ENCODE measurements at places on chromosomes 7 and 10.
A peak's percentile ranks its signal among the peaks of the same experiment; 100 is the strongest.

- no peak for DNase-seq
Observed at GRCh38 chr10:125102821-125103220, 57.5 kb downstream of the CTBP2 start.

- no peak for DNase-seq
Observed at GRCh38 chr7:33649476-33650441, 255.6 kb upstream of the BMPER start.

GRCh38 chr10:120103738-120104560, 211.4 kb downstream of the SEC23IP start:
- no peak for DNase-seq

- no peak for DNase-seq
Observed at GRCh38 chr7:157235357-157236333, 96.9 kb downstream of the UBE3C start.

GRCh38 chr10:12868229-12868628, 133.3 kb downstream of the CCDC3 start:
- DNase-seq: no peak

- no peak for DNase-seq
Observed at GRCh38 chr7:151307536-151307935, 34.1 kb upstream of the NUB1 start.

DNA sequence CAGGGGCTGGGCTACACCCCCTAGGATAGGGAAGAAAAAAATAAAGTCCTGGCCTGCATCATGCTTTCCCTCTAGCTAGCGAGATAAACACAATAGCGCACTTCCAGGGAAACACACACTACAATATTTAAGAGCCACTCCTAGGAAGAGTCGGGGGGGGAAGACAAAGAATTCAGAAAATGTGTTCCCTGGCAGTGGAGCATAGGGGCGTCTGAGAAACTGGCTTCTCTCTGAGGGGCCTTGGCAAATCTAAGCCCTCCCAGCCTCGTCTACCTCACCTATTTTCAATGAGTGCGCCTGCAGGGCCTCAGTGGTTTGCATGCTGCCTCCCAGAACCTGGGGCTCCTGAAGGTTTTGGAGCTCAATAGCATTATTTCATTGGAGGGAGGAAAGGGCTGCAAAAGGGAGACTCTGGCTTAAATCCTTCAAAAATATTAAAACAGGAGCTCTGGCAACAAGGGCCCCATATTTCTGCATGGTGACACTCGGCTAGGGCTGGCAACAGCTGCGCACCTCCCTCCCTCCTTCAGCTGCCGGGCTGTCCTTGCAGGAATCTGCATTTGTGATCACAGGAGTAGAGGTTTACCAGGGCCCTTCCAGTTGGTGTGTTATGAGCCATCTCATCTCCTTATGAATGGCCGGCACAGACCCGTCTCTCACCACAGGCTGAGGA, 10.8 kb downstream of the ANXA11 start:
- DNase-seq: no peak

DNA sequence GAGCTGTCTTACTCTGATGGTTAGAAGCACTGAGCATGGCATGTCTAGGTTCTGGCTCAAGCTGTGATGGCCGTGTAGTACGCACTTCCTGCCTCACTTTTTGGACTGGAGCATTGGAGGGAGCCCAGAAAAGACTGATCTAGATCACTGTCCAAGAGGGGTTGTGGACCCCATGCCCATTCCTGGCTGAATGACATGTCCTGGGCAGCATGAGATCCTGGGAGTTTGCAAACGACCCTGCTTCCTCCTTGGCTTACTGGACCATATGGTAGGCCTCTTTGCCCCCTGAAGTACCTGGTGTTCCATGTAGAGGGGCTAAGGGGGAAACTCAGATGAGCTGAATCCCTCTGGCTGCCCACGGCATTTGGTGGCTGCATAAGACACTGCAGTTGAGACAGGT, 36.7 kb downstream of the ARHGAP22 start:
- no peak for DNase-seq

- DNase-seq: no peak
Observed at GRCh38 chr7:101631224-101631714, 2.2 kb upstream of the MYL10 start.

DNA sequence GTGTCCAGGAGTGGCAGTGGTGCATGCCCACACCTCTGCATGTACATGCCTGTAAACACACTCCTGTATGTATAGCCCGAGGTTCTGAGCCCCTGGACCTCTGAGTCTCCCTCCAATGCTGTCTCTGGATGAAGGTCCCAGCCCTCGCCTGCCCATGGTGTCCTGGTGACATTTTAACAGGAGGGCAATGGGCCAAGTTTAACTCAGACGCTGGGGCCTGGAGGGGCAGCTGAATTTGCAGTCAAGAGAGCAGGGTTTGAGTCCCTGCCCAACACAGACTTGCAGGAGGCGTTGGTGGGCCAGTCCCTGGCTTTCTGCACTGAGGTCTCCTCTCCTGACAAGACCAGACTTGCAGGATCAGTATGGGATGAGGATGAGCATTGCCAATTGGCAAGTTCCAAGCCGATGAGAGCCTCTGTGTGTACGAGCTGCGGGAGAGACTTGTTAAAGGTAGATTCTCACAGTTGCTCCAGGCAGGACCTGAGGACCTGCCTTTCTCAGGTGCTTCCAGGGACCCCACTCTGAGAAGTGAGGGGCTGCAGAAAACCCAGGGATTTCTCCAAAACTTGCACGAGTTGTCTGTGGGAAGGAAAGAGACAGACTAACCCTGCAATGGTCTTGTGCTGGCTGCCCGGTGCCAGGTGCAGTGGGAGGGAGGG, 141.9 kb downstream of the ELFN1 start:
- DNase-seq: no peak

GRCh38 chr7:82965088-82966036, 197.3 kb downstream of the PCLO start:
- no peak for DNase-seq

DNA sequence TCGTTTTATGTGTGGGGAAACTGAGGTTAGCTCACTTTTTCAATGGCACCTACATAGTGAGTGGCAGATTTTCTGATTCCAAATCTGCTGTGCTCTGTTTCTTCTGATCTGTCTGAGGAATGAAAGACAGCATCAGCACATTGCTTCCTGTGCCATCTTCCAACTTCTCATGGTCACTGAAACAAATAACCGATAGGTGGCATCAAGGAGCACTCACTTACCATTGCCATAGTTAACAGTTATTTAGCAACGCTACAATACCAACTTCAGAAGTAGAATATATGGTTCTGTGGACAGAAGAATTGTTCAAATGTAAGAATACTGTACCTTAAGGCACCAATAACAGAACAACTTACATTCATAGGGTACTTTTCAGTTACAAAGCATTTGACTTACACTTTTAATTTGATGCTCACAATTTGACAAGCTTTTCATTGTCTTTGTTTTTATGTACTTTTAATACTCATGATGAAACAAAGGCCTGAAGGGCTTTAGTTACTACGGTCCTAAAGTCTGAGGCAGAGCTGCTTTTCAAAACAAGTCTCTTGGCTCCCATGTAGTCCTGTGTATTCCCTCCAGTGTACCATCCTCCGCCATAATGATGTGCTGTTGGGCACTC, 228.9 kb upstream of the TCF7L2 start:
- DNase-seq: no peak

DNA sequence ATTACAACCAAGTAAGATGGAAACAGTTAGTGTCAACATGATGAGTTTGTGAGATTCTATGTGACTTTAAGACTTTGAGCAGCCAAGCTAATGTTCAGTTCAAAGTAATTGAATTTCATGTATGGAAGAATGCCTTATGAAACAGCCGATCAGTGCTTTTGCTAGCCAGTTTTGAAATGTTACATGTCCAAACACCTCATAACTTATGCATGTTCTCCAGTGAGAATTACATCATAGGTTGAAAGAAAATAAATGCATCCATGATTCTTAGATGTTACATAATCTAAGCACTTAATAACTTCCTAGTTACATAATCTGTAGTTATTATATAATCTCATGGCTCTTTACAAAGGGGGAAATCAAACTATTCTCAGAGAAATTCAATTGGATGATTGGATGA, 211.3 kb downstream of the BICC1 start:
- DNase-seq: no peak

GRCh38 chr10:107072786-107073185, 91.7 kb downstream of the SORCS1 start:
- DNase-seq: no peak

DNA sequence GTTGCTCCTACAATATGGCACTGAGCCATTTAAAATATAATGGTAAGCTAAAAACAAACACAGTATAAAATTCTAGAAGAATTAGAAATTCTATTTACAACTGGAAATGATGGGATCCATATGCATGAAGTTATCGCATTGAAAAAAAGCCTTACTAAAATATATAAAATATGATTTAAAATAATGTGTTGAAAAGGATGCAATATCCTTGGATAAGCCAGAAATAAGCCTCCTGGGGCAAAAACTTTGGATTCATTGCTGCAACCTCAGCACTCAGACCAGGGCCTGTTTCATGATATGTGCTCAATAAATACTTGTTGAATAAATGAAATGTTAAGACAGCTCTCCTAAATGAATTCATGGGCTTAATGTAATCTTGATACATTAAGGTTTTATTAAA, 170.2 kb downstream of the SEM1 start:
- no peak for DNase-seq

DNA sequence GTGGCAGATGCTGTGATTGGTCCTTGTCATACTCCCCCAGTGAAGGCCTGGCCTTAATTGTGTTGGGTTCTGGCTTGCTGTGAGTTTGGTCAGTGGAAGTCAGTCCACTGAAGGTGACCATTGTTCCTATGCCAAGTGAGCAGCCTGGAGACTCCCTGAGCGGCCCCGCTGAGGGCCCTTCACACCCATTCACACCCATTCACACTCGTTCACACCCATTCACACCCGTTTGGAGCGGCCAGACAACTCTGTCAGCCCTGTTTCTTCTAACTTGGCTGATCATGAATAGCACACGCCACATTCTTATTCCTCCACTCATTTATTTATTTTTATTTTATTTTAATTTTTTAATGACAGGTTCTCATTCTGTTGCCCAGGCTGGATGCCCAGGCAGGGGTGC, 61.5 kb downstream of the C10orf120 start:
- DNase-seq: no peak

DNA sequence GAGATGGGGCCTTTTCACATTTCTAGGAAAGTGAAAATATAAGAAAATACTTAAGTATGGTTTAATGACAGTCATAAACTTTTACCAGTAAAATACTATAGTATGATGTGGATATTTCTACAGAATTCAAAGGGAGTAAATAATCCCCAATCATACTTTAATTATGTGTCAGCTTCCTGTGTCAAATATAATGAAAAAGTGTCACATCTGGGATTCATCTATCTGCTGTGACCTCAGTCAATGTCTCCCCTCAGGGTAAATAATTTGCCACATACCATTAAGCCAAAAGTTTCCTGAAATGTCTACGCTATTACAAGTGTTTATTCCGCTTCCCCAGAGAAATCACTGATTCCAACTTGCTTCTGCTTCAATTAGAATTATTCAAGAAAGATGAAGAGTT, 110.5 kb downstream of the ITGA8 start:
- no peak for DNase-seq

GRCh38 chr10:11397077-11397965, 214.1 kb downstream of the USP6NL start:
- DNase-seq: no peak

DNA sequence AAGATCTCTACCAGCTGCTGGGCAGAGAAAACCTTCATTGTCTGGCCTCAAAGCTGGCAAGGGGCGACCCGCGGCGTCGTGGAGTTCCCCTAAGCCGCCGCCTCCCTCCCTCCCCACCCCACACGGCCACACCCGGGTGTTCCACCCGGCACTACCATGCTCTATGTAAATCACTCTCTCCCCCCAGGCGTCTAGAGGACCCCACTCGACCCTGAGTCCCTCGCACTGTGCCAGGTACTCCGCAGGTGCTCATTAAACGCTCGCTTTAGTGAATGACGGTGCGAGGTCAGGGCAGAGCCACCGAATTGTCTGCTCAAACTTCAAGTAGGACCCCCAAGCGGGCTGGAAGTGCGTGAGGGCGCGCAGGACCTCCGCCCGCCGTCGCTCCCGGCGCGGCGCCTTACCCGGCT, 628 bp downstream of the PARP12 start:
- peak; percentile 35 for DNase-seq

Measured in activated CD4-positive, alpha-beta T cell treated with anti-CD3 and anti-CD28 coated beads, Interleukin-2, amount 50 U/mL, for 48 hours (primary cell).